ENCODE measurements at places on chromosomes 1 and 21.

DNA sequence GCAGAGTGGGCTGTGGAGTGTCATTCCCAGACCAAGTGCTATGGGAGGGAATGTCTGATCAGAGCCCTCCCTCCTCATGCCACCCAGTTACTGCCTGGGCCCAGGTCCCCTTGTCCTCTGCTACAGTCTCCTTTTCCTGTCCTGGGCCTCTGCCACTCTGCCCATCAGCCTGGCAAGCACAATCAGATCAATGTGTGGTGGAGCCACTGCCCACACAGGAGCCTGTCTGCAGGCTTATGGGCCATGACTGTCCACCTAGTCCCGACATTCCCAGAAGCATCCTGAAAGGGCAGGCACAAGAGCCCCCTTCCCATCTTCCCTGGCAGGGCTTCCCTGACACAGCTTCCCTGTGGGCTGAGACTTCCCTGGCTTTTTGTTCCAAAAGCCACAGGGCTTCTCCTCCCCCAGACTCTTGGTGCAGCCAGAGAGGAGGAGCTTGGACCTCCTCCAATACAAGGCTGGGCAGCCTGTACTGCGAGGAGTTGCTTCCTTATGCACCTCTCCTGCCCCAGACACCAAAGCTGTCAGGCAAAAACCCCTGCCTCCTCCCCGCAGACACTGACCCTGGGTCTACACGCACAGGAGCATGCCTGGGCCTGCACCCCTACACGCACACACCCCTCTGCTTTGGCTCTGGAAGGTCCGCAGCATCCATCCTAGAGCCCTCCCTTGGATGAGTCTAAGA is 29.2 kb upstream of the CNTN2 start:
- no peak for DNase-seq

GRCh38 chr1:55833529-55834091 is 618.4 kb upstream of the USP24 start:
- DNase-seq = no peak

- no peak for DNase-seq
Measured at GRCh38 chr1:101317590-101317989, 80.8 kb downstream of the S1PR1 start.

- DNase-seq = no peak
Measured at GRCh38 chr1:8711151-8711550, 106.3 kb downstream of the RERE start.

DNA sequence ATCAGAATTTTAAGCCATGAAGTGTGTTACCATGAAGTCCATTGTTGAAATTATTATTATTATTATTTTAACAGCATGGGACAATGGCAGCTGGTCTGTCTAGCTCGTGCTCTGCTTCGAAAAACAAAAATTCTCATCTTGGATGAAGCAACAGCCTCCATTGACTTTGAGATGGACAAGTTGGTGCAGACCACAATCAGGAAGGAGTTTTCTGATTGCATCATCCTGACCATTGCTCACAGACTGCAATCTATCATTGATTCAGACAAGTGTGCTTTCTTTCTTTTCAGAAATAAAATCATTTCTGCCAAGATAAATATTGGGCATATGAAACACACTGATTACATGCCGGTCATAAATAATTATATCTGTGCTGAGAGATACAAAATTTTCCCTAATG is 21.0 kb downstream of the HSPA13 start:
- DNase-seq = no peak

DNA sequence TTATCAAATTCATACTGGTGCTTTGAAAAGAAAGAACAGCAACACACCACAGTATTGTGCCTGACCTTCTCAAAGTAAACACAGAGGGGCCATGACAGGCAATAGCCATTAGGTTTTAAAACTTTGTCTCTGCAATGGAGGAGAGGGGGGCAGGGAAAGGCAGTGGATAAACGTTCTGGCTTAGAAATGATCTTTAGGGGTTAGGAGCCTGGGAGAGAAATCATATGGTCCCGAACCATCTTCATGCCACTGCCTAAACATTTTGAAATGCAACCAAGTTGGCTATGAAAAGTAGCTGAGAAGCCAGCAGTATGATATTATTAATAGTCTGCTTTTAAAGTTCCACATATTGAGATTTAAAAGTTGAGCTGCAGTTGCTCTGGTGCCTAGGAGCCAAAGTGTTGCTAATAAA is 39.8 kb downstream of the PLPP3 start:
- no peak for DNase-seq

DNA sequence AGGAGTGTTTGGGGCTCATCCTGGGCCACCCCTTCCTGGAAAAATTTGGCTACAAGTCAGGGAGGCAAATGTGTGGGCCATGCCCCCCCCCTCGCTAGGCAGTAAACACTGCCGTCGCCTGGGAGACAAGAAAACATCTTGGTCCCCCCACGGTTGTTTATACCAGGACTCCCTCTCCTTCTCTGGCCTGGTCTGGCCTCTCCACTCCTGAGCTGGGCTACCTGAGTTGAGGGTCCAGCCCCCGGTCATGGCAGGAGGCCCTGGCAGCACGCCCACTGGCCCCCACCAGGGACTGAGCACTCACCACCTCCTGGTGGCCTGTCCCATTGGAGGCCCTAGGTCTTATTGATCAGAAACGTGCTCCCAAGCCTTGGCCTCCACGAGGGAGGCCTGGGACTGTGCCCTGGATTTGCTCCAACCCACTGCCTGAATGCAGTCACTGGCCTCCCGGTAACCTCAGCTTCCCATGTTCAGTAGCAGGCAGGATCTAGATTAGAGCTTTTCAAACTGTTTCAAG is 15.8 kb downstream of the KCNQ4 start:
- no peak for DNase-seq

- no peak for DNase-seq
Measured at GRCh38 chr1:164760569-164760968, 201.6 kb downstream of the PBX1 start.

DNA sequence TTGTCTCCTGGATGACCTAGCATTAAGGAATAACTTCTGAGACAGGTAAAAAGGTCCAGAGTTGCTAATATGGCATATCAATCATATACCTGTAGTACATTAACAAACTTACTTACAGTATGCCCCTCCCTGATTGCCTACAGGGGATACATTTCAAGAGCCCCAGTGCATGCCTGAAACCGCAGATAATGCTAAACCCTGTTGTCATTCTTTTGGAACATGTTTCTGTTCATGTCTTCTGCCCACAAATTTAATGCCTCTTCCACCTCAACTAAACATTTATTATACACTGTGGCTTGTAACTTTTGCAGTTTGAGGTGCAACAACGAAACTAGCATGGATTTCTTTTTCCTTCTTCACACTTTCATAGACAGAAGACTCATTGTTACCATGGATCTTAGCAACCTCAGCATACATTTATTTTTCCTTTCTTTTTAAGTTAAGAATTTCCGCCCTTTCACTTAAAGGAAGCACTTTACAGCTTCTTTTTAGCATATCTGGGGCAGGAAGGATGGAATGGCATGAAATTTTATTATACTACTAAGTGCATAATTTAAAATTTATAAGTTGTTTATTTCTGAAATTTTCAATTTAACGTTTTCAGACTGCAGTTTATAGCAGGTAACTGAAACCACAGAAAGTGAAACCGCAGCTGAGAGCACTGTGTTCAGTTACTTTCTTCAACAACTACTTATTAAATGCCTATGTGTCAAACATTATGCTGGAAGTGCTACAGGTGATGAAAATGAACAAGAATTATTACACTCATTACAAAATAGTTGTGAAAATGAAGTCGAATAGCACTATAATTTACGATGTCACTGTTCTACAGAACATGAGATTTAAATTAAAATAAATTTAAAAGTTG is 25.3 kb downstream of the F13B start:
- no peak for DNase-seq

GRCh38 chr21:38299671-38300070 is 42.9 kb downstream of the KCNJ15 start:
- DNase-seq = no peak

DNA sequence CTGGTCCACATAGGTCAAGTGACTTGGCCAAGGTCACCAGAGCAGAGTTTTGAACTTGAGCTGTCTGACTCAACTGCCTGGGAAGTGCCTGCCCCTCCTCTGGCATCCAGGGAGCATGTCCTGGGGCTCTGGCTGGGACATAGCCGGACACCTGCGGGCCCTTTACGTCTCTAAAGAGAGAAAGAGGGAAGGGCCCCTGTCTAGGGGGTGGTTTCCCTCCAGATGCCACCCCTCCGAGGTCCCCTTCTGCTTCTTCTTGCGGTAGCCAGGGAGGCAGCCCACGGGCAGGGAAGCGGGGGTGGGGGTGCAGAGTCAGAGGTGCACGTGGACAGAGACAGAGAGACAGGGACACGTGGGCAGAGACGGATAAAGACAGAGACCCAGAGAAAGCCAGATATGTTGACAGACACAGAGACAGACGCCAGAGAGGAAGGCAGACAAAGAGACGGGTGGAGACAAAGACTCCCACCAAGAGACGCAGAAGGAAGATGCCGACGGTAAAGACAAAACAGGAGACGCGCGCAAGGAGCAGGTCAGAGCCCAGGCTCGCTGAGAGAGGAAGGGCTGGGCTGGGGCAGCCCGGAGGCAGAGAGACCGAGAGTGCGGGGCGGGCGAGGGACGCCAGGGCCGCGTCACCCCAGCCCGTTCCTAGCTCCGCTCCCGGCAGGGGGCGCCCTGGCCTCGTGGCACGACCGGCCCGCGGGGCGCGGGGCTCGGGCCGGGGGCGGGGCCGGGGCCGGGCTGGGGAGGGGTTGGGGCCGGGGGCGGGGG is 458 bp upstream of the ALPL start:
- no peak for DNase-seq

DNA sequence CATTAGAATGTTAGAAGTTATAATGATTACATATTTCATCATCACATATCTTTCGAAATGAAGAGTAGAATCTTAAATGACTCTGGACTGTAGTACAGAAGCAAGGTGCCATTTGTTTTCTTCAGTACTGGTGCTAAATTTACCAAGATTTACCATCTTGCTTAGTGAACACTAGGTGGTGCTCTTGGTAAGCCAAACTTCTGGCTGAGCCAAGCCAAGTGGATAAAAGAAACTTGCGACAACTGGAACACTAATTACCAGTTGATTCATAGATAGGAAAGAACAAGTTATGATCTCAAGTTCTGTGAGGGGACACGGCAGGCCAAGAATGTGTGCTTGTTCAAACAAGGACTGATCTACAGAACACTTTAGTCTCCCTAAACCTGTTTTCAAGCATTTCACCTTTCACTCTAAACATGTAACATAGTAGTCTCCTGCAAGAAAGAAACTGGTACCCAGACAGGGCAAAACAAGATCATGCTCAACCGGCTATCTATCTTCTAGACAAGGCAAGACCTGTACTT is 19.8 kb downstream of the SPRTN start:
- DNase-seq = peak; percentile 73

DNA sequence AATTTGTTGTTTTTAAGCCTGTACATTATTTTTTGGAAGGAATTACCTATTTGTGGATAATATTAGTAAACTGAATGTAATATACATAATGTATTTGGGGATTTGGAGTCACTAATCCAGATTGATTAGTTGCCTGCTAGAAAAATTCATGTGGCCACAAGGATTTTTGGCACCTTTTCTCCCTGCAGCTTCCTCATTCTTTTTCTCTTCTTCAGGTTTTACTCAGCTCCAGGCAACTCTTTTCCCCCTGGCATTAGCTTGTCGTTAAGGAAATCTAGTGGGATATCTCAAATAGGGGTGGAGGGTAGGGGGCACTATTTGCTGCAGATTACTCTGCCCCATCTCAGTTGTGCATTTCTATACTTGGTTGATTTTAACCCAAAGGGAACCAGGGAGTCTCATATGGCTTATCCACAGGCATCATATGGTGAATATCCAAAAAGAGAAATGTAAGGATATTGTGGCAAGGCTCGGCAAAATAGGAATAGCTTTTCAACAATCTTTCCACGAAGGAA is 203.1 kb downstream of the NFIA start:
- no peak for DNase-seq

DNA sequence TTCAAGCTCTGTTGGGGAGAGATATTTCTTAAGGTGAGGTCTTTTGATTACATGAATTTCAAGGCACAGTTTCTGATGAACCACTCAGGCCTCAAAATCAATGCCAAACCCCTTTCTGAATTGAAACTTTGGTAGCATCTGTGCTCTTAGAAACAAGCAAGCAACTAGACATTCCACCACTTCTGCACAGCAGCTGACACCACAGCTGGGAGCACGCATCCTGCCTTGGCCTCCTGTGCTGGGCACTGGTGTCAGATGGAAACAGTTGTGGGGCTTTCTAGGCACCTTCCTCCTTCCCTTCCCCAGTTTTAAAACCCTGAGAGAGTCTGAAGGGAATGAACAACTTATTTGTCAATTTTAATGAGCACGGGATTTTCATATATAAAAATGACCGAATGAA is 360.2 kb downstream of the ADGRL2 start:
- DNase-seq = no peak

- DNase-seq = no peak
Measured at GRCh38 chr1:38940339-38941047, 1.1 kb downstream of the RHBDL2 start.

GRCh38 chr1:43066578-43066977 is 105.5 kb downstream of the EBNA1BP2 start:
- no peak for DNase-seq

- no peak for DNase-seq
Measured at GRCh38 chr1:165837838-165838364, 10.5 kb downstream of the UCK2 start.

DNA sequence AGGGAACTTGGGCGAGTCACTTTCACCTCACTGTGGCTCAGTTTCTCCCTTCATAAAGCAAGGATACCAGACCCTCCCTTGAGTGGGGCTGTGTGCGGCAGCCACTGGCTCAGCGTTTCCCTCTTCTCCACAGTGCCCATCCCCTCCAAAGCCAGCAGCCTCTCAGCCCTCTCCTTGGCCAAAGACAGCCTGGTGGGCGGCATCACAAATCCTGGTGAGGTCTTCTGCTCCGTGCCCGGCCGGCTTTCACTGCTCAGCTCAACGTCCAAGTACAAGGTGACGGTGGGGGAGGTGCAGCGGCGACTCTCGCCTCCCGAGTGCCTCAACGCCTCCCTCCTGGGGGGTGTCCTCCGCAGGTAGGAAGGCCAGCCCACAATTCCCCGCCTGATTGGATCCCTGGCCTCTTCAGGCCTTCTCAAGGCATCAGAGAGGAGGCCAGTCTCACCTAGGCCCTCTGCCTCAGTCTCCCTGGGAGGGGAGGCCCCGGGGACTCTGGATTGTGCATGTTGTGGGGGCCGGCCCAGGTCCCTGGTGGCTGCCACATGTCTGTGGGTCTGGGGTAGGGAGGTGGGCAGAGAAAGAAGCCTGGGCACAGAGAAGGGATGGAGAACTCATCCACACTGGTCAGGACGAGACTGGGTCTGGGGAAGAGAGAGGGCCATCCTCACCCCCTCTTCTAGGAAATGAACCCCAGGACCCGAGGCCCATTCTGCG is 15.2 kb downstream of the TFAP2E start:
- no peak for DNase-seq

DNA sequence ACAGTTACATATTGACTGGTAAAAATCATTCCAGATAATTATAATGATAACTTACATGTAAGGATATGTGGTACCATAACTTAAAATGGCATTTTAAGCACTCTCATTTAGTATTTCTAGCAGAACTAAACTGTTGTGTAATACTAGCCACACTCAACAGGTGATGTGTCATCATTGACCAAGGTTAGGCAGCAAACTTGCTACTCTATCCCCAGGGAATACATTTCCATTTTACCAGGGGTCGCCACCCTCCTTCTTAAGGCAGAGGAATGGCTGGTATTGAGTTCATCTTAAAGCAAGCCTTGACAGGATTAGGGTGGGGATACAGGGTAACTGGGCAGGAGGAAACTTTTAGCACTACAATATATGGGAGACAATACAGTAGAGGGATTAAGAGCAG is 259.8 kb upstream of the CAMK1G start:
- no peak for DNase-seq

GRCh38 chr21:25342816-25343215 is 264.5 kb downstream of the MRPL39 start:
- no peak for DNase-seq
